ENCODE measurements at places on chromosomes 6 and 20. TPM values are rescaled to one million over a fixed set of nuclear protein-coding genes. Genes with fewer than 3 reads are reported as not detected.

GRCh38 chr20:57664924-57665588 is 44.8 kb downstream of the PMEPA1 start:
- peaks cover 65% of the 10 kb centered on the region for H3K4me1 ChIP-seq
- no peaks in the 10 kb centered on the region for H3K36me3 ChIP-seq

Gene TGM2
- total RNA-seq, result 92.8 TPM

DNA sequence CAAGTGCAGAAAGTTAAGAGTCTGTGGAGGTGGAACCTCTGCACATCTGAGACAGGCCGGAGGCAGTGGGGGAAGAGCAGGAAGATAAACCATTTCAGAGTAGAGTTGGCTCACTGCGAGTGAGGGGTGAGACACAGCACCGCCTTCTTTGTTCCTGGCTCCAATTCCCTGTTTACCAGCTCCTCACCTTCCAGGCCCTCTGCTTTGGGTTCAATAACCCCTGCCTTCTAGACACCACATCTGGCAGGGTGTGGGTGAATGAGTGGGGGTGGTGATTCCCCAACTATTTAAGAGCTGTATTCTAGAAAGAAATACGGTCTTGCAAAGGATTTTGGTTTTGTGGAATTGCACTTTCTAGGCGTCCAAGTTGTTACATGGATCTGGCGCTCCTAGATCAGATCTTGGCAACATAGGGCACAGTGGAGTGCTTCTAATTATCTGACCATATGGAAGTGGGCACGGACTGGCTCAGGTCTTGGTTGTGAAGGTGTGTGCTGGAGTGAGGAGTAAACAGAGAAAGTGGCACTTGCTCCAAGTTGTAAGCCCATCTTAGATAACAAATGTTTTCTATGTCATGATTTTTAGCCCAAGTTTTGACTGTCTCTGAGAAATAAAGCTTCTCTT is 141.6 kb upstream of the NRN1 start:
- no peak overlapping the region for H3K4me3 ChIP-seq
- no peak overlapping the region for H3K27ac ChIP-seq
- no peaks in the 10 kb centered on the region for H3K36me3 ChIP-seq
- DNase-seq, result no peak
- no peaks in the 10 kb centered on the region for H3K4me1 ChIP-seq

Gene PAK5
- total RNA-seq, result 0.25 TPM

Gene NNAT
- total RNA-seq, result 8.3 TPM

DNA sequence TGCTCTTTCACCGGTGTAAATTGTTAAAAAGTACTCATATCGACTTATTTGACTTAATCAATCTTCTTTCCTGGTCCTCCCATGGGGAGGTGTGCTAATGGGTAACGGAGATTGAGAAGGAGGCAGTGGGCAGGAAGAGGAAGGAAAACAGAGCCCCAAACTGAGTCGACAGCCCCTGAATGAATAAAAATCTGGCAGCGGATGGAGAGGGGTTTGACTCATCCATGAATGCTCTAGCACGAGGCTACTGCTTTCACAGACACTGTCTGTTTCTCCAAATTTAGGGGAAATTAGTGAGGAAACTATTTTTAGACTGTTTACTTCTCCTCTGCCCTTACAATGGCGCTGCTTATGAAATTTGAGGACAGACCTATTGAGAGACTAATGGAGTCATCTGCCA is 142.2 kb upstream of the ATXN1 start:
- no peaks in the 10 kb centered on the region for H3K4me1 ChIP-seq
- H3K4me3 ChIP-seq, result no peak overlapping the region
- H3K27me3 ChIP-seq, result no peaks in the 10 kb centered on the region
- no peak overlapping the region for H3K27ac ChIP-seq
- no peaks in the 10 kb centered on the region for H3K36me3 ChIP-seq

Gene STX11
- total RNA-seq, result 5.4 TPM

Gene TM9SF4
- 32.2 TPM for total RNA-seq

DNA sequence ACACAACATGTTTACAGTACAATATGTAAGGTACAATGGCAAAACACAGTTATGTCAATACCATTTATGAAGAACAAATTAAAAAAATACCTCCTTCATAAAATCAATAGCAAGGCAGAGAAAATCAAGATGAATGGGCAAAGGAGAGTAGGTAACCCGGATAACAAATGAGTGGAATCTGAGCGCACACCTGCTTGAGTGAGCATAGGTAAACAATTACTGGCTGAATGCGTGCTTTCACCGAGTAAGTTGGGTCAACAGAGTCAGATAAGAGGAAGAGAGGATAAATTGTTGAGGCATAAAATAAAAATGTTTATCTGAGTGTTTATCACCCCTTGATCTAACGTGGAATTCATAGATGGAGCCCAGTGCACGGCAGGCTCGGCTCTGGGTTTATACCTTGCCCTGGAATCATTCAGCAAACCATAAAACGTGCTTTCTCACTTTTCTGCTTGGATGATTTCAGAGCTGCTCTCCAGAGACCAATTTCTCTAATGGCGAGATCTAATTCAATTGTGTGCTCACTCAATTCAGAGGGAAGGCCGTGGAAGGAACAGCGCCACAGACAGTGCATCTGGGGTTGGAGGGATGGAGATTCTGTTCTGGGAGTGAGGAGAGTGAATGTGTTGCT is 224.8 kb upstream of the MAP3K7 start:
- no peaks in the 10 kb centered on the region for H3K4me1 ChIP-seq
- no peak overlapping the region for H3K4me3 ChIP-seq
- no peaks in the 10 kb centered on the region for H3K36me3 ChIP-seq
- no peak overlapping the region for H3K27ac ChIP-seq
- DNase-seq, result no peak

- no peak overlapping the region for H3K4me3 ChIP-seq
- H3K4me1 ChIP-seq, result peaks cover 16% of the 10 kb centered on the region
- DNase-seq, result no peak
- H3K27me3 ChIP-seq, result no peaks in the 10 kb centered on the region
- no peaks in the 10 kb centered on the region for H3K36me3 ChIP-seq
- H3K27ac ChIP-seq, result peak overlapping the region; percentile 30
Measured at GRCh38 chr20:41222703-41223102, 85.4 kb downstream of the PLCG1 start.

DNA sequence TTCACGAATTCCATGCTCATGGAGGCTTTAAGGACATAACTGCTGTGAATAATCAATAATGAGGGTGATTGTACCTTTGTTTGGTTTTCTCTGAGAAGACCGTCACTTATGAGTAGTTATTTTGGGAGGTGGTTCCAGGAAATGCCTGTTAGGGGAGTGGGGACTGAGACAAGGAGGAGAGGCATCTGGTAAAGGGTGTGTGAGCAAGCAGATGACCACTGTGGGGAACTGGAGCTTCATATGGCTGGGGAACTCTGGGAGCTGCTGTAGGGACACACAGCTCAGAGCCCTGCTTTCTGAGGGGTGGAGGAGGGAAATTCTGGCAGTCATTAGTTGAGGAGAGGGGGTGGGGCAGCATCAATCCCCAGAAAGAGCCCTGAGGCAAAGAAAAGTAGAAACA is 71.3 kb upstream of the TINAG start:
- no peak for DNase-seq
- no peak overlapping the region for H3K27ac ChIP-seq
- H3K36me3 ChIP-seq, result no peaks in the 10 kb centered on the region
- no peaks in the 10 kb centered on the region for H3K27me3 ChIP-seq

Gene GJA10
- total RNA-seq, result not detected

Gene HCRTR2
- total RNA-seq, result not detected

Measured in vagina (tissue), 2 donors.